ENCODE measurements at places on chromosomes 12 and 14. TPM values are rescaled to one million over a fixed set of nuclear protein-coding genes. Genes with fewer than 3 reads are reported as not detected.

- H3K27me3 ChIP-seq, result peaks cover 23% of the 10 kb centered on the region
- H3K27ac ChIP-seq, result no peak overlapping the region
- no peak overlapping the region for H3K4me3 ChIP-seq
- DNase-seq, result no peak
- no peaks in the 10 kb centered on the region for H3K4me1 ChIP-seq
Measured at GRCh38 chr12:107779077-107779831, 4.8 kb downstream of the ASCL4 start.

DNA sequence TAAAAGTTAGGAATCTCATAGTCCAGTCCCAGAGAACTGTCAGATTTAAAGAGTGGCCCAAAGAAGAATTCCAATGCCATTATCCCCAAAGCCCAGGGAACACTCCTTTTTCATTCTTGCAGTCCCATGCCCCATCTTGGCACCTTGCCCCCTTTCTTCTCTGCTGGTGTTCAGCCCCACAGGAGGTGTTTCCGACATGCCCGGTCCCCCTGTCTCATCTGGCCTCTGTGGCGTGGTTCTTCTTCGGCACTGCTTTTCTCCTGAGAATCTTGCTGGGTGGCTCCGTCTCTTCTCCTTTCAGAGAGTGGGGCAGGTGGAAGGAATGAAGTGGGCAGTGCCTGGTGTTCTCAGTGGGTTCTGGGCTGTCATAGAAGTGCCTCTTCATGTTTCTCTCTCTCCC, 64.7 kb downstream of the VCPKMT start:
- H3K27me3 ChIP-seq, result no peaks in the 10 kb centered on the region
- H3K4me3 ChIP-seq, result no peak overlapping the region

- H3K4me3 ChIP-seq, result peak overlapping the region; percentile 82
- peaks cover 6% of the 10 kb centered on the region for H3K4me1 ChIP-seq
- H3K27ac ChIP-seq, result peak overlapping the region; percentile 92
- no peaks in the 10 kb centered on the region for H3K27me3 ChIP-seq
- no peak for DNase-seq
Measured at GRCh38 chr12:10365696-10366405, 24.0 kb downstream of the KLRK1 start.

- no peaks in the 10 kb centered on the region for H3K27me3 ChIP-seq
- no peaks in the 10 kb centered on the region for H3K36me3 ChIP-seq
- H3K4me1 ChIP-seq, result no peaks in the 10 kb centered on the region
- no peak overlapping the region for H3K27ac ChIP-seq
Measured at GRCh38 chr14:70020352-70021170, 141.3 kb downstream of the SMOC1 start.

DNA sequence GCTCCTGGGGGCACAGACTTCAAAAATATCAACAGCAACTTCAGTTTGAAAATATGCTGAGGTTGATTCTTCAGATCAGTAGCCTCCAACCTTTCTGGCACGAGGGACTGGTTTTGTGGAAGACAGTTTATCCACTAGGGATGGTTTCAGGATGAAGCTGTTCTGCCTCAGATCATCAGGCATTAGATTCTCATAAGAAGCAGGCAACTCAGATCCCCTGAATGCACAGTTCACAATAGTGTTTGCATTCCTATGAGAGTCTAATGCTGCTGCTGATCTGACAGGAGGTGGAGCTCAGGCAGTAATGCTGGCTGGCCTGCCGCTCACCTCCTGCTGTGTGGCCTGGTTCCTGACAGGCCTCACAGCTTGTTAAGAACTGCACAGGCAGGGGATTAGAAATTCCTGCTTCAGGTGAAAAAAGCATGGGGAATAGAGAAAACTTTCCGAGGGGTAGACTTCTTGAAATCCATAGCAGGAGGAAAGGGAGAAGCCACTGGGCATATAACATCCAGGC, 12.8 kb downstream of the EPYC start:
- H3K36me3 ChIP-seq, result no peaks in the 10 kb centered on the region
- no peak for DNase-seq
- no peak overlapping the region for H3K4me3 ChIP-seq
- no peaks in the 10 kb centered on the region for H3K4me1 ChIP-seq
- no peak overlapping the region for H3K27ac ChIP-seq

DNA sequence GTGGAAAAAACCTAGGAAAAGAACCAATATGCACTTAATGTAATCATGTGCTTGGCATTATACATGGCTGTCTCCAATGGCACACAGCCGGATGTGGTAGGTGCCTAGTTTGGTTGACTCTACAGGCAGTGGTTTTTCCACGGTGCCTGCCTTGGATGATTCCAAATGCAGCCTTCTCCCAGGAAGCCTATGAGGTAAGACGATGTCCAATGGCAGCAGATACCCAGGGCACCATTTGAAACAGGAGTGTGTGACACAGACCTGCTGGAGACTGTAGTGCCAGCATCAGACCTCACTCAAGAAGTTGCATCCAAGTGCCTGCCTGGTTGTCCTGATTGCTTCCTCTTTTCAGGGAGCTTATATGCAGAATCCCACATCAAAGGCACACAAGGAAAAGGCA, 88.0 kb upstream of the VASH1 start:
- DNase-seq, result no peak
- H3K4me3 ChIP-seq, result no peak overlapping the region
- H3K27ac ChIP-seq, result no peak overlapping the region
- H3K36me3 ChIP-seq, result no peaks in the 10 kb centered on the region
- no peaks in the 10 kb centered on the region for H3K4me1 ChIP-seq

GRCh38 chr12:109504068-109504467, 26.6 kb downstream of the UBE3B start:
- no peaks in the 10 kb centered on the region for H3K4me1 ChIP-seq
- no peaks in the 10 kb centered on the region for H3K27me3 ChIP-seq
- no peak overlapping the region for H3K4me3 ChIP-seq
- H3K27ac ChIP-seq, result no peak overlapping the region

- peaks cover 13% of the 10 kb centered on the region for H3K4me1 ChIP-seq
- H3K36me3 ChIP-seq, result no peaks in the 10 kb centered on the region
- peak overlapping the region; percentile 18 for H3K27ac ChIP-seq
- no peak overlapping the region for H3K4me3 ChIP-seq
Measured at GRCh38 chr14:90599748-90600507, 203.1 kb downstream of the CALM1 start.

DNA sequence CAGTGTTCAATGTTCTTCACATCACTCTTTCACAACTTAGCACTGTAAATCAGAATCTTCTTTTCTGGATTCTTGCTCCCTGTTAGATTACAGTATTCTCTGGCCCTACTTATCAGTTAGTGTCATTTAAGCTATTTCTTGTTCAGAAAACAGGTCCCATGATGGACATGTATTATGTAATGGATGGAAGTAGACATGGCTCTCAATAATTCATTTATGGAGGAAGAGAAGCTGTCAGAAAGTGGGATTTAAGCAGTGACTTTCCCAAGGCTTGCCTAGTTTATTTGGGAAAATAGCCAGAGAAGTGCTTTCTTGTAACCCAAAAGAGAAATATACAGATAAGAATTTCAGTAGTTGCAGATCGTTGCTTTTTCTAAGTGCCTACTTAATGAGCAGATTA, 1.6 kb downstream of the ERC1 start:
- H3K36me3 ChIP-seq, result no peaks in the 10 kb centered on the region
- H3K27me3 ChIP-seq, result no peaks in the 10 kb centered on the region
- H3K27ac ChIP-seq, result peak overlapping the region; percentile 100
- H3K4me1 ChIP-seq, result peaks cover 35% of the 10 kb centered on the region
- no peak for DNase-seq

The OR4Q3 gene
- not detected for total RNA-seq

GRCh38 chr14:99325591-99325990, 53.6 kb upstream of the BCL11B start:
- H3K27me3 ChIP-seq, result peaks cover 17% of the 10 kb centered on the region
- H3K27ac ChIP-seq, result no peak overlapping the region
- H3K4me3 ChIP-seq, result no peak overlapping the region
- DNase-seq, result no peak
- no peaks in the 10 kb centered on the region for H3K4me1 ChIP-seq
- no peaks in the 10 kb centered on the region for H3K36me3 ChIP-seq

The STAB2 gene
- total RNA-seq, result not detected

GRCh38 chr14:39734306-39734705, 302.1 kb upstream of the FBXO33 start:
- no peaks in the 10 kb centered on the region for H3K4me1 ChIP-seq
- no peak for DNase-seq
- H3K27ac ChIP-seq, result no peak overlapping the region
- H3K36me3 ChIP-seq, result no peaks in the 10 kb centered on the region

DNA sequence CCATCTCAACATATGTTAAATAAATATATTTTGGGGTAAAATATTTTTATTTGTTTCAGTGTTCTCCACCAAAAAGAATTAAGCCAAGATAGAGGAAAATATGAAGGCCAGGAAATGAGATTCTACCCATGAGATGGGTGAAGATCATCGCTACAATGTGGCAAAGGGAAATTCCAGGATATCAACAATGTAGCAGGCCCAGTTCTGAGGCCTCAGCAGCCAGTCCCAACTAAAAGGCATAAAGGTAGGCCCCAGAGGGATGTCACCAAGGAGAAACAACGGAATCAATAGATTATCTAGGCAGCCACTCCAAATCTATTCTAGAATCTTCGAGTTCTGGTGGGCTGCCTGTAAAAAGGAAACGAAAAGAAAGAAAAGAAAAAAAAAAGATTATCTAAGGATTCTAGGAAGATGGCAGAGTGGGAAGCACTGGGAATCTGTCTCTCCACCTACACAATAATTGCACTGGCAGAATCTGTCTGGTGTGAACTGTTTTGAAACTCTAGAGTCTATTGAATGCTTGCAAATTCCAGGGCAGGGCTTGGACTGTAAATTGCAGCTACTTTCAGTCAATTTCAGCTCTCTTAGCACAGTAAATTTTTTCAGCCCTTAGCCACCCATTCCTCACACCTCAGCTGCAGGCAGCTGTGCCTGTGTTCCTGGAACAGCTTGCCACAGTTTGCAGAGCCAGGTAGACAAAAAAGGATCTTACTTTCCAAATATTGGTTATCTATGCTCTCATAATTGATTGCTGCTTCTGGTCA, 33.1 kb upstream of the MMP19 start:
- DNase-seq, result no peak
- H3K4me1 ChIP-seq, result no peaks in the 10 kb centered on the region
- H3K36me3 ChIP-seq, result no peaks in the 10 kb centered on the region
- H3K4me3 ChIP-seq, result no peak overlapping the region
- H3K27ac ChIP-seq, result no peak overlapping the region
- no peaks in the 10 kb centered on the region for H3K27me3 ChIP-seq

Measured in gastrocnemius medialis (tissue), 4 donors.